ENCODE measurements at places on chromosomes 3 and 15. TPM values are rescaled to one million over a fixed set of nuclear protein-coding genes. Genes with fewer than 3 reads are reported as not detected.

DNA sequence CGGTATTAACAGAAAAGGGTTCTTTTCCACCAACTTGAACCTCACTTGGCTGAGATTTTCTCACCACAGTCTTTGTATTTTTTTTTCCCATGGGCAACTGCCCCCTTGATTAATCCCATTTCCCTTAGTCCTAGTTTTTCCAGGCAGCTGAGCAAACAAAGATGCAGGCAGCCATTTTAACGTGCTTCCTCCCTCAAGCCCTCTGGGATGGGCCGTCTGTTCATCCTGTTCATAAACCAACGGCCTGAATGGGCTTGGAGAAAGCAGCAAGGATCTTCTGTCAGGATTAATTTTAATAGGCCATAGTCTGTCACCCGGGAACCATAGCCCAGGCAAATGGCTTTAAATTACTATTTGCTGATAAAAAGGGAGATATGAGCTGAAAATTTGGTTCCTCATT is 10.4 kb upstream of the POLR2M start:
- DNase-seq: peak; percentile 83

DNA sequence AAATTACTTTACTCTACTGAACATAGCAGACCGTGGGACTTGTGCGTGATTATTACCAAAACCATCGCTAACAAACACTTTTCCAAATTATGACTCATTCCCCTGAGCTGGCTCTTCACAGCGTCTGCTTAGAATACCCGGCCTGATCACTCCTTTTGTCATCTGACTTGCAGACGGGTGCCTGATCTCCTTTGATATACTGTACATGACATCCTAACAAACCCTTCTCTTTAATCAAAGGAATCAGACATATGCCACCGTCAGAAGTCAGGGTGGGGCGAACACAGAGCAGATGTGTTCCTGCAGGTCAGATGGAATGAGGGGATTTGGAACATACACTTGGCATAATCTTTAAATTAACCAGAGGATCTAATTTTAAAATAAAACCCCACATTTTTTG is 48.5 kb upstream of the SH3GL3 start:
- DNase-seq: no peak

DNA sequence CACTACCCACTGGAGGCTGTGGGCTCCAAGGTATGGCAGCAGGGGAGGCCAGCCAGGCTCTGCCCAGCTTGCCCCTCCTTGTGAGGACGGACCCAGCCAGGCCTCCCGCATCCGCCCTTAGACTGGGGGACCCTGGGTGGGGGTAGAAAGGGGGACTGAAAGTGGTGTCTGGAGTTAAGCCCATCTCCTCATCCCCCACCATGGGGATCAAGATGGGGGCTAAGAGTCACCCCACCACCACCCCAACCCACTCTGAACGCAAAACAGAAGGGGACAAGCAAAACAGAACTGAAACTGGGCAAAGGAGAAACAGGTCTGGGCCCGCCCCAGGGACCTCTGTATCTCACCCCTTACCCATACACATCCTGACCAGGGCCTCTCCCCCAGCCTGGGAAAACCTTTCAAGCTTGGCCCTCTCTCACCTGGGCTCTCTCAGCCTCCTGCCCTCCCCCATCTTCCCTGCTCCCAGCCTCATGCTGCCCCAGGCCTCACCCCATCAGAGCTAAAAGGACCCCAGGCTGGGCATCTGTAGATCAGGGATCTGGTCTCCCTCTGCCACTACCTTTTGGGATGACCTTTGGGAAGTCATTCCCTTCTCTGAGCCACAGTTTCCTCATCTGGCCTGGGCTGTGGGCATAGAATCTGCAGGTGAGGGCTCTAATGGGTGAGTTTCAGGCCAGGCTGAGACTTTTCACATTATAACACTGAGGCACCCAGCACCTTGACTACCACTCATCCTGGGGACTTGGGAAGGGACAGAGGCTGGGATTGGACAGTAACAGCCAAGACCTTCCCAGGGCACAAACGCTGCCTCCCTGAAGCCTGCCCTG is 30.0 kb upstream of the CYP11A1 start:
- DNase-seq: no peak

DNA sequence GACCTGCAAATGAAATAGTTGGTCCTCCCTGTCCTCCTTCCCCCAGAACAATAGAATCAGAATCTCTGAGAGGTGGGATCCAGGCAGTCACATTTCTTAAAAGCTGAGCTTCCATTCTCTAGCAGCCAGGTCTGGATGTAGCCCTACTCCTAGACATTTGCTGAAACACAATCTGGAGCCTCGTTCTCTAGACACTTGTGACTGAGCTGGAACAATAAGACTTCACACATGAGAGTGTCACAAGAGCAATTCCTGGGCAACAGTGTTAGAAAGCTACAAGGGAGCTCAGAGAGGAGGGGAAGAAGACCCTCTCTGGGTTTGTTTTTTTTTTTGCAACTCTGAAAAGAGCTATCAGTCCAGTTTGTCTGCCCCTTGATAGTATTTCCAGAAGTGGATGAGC is 14.5 kb downstream of the CORO2B start:
- DNase-seq: no peak

DNA sequence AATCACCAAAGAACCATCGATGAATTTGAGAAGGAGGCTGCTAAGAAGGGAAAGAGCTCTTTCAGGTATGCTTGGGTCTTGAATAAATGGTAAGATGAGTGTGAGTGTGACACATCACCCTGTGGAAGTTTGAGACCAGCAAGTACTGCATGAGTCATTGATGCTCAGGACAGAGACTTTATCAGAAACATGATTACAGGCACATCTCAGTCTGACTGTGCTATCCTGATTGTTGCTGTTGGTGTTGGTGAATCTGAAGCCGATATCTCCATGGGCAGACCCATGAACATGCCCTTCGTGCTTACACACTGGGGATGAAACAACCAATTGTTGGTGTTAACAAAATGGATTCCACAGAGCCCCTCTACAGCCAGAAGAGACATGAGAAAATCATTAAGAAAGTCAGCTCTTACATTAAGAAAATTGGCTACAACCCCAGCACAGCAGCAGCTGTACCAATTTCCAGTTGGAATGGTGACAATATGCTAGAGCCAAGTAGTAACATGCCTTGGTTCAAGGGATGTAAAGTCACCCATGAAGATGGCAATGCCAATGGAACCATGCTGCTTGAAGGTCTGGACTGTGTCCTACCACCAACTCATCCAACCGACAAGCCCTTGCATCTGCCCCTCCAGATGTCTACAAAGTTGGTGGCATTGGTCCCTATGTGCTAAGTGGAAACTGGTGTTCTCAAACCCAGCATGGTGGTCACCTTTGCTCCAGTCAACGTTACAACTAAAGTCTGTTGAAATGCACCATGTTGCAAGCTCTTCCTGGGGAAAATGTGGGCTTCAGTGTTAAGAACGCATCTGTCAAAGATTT is 20.5 kb downstream of the TM4SF4 start:
- DNase-seq: no peak

DNA sequence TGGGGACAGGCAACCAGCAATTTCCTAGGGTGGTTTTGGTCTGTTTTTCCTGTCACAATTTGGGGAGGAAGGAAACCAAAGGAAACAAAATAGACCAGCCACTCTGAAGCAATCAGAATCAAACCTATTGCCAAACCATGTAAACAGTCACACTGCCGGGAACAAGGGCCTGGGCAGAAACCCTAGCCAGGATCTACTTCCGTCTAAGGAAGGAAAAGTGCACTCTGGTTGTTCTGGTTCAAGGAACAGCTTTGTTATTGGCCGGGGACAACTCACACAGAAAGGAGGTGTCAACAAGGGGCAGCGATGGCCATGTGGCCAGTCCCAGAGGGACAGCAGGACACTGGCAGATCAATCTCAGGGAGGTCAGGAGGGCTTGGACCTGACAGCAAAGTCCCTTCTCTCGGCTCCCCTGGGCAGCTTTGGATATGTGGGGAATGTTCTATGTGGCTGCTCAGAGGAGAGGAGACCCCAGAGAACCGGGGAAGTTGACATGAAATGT is 17.5 kb upstream of the RAD18 start:
- no peak for DNase-seq

GRCh38 chr3:58366699-58367098 is 34.0 kb downstream of the PXK start:
- DNase-seq: no peak

GRCh38 chr3:24379936-24380335 is 114.7 kb downstream of the THRB start:
- DNase-seq: no peak

DNA sequence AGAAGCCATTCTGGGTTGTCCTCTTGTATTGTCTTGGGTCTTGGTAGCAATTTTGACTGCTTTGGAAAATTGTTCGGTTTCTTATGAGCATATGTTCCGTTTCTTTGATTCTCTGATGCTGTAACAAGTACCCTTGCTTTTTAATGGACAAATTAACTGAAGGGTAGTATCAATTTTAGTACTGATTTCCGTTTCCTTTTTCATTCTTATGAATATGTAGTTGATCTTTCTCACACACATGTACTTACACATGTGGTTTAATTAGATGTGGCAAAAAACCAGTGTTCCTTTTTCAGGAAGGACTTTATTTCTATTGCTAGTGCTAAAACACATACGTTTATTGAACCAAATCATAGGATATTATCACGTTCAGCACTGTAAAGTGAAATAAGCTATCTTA is 119.1 kb downstream of the TCF12 start:
- DNase-seq: no peak

- no peak for DNase-seq
These were observed 796.8 kb downstream of the AGBL1 start for GRCh38 chr15:86876387-86876944.

DNA sequence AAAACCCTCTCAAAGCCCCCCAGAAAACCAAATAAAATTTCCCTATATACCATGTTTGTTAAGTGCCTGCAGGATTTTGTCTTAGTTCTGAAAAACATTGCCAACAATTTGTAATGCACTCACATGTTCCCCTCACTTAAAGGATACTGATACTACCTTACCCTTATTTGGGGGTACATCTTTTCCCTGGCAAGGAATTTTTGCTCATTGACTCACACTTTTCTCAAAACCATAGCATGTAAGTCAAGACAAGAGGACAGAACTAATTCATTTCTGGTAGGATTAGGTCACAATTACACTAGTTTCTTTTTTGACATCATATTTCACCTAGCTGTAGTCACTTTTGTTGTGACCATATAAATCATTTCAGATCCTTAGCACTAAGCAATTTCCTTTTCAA is 222.2 kb downstream of the THRB start:
- DNase-seq: no peak

DNA sequence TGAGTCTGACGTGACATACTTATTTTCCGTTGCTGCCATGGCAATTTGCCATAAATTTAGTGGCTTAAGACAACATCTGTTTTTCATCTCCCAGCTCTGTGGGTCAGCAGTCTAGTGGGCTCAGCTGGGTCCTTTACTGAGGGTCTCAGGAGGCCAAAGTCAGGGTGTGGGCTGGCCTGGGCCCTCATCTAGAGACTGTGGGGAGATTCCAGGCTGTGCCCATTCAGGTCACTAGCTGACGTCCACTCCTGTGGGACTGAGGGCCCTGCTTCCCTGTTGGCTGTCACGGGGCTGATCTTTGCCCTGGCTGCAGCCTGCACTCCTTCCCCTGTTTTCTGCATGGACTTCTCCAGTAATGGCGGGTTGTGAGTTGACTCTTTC is 19.1 kb downstream of the FGD5 start:
- DNase-seq: peak; percentile 48

DNA sequence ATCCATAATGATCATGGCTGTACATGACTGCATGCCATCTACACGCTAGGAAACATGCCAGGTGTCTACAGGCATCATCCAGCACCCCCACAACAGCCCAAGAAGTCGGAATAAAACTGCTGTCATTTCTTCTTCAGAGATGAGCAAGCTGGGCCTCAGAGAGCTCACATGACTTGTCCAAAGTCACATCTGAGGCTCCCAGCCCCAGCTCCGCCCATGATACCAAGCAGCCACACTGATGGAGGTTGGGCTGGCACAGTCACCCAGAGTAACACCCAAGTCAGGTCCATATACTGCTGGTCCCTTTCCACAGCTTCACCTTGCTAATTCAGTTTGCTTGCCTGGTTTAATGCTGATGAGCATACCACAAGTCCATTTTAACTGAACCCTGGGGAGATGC is 116.6 kb downstream of the SEC22A start:
- DNase-seq: no peak

- DNase-seq: no peak
These were observed 35.0 kb downstream of the MTMR10 start for GRCh38 chr15:30956216-30957124.

DNA sequence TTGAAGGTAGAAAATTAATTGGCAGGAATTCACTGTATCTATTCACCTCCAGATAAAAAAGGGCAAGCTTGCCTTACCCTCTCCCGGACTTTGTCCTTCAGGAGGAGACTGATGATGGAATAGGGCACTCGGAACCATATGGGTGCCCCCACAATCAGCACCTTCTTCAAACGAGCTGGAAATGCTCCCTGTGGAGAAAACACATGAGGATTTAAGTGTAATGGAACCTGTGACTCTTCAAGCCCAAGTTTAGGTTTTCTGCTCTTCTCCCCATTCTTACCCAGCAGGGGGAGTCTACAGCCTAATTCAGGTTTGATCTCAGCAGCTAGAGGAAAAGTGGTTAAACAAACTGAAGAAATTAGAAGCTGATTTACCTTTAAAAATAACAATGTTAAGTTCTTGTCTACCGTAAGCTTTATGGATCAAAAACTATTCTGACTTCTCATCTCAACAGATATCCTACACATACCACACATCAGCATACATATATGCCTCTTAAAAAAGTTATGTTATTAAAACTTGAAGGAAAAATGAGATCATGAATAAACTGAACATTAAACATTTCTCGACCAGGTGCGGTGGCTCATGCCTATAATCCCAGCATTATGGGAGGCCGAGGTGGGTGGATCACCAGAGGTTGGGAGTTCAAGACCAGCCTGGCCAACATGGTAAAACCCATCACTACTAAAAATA is 57.5 kb upstream of the SIN3A start:
- DNase-seq: peak; percentile 73

DNA sequence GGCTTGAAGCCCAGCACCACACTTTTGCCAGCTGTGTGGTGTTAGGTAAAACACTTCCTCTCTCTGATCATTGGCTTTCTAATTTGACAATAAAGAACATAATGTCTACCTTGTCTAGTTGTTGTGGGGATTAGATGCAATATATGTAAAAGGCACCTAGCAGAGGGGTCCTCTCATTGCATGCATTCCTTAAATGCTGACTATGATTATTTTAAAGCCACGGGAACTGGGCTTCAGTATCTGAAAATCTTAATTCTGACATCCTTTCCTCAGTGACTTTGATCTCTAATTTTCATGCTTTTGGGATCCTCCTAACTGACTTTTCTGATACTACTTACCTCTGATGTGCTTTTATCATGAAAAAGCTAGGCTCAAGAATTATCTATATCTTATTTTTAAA is 596.3 kb downstream of the TAFA4 start:
- DNase-seq: no peak

GRCh38 chr3:112813016-112813415 is 33.6 kb downstream of the CD200R1L start:
- no peak for DNase-seq

GRCh38 chr3:182261041-182261440 is 532.3 kb upstream of the ATP11B start:
- DNase-seq: no peak

GRCh38 chr3:197475514-197475913 is 80.3 kb downstream of the BDH1 start:
- no peak for DNase-seq

- no peak for DNase-seq
These were observed 303.4 kb upstream of the ROPN1 start for GRCh38 chr3:124295362-124295761.

- DNase-seq: peak; percentile 7
These were observed 165.7 kb upstream of the PLSCR5 start for GRCh38 chr3:146770881-146771280.

The IL12A gene
- total RNA-seq: 0.68 TPM

The POLQ gene
- total RNA-seq: 3.9 TPM

The CASR gene
- not detected for total RNA-seq

The MCF2L2 gene
- total RNA-seq: 0.84 TPM

The FAM107A gene
- 2.9 TPM for total RNA-seq

The SYNPR gene
- total RNA-seq: not detected

The TP63 gene
- not detected for total RNA-seq

The P2RY12 gene
- total RNA-seq: not detected

Data from dermis blood vessel endothelial cell (primary cell).